Endodermal cell (in vitro differentiated cells): ENCODE measurements at places on chromosomes 12 and 14.

DNA sequence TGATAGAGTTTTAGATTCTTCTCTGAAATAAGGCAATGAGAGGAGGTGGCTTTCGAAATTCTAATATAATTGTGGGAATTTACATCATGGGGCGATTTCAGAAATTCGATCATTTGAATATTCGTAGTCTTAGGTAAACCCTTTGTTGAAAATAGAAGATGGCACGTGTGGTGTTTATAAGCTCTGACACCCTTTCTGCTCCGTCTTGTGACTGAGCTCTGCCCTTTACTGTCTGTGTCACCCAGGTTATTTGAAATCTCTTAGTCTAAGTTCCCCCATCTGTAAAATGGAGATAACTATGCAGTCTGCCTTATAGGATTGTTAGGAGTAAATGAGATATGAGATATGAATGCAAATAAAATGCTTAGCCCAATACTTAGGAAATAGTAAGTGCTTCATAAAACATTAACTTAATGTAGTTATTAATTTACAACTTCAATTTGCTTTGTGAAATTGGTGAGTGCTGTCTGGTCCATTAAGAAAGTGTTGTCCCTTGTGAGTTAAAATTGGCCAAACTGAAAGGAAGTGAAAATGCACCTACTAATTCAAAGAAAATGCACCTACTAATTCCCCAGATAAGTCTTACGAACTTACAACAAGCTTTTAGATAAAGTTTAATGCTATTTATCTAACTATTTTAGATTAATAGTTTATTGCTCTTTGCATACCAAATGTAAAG, 1.5 kb downstream of the BMAL2 start:
- no peak for DNase-seq

- DNase-seq, result peak; percentile 95
These were observed 9.3 kb downstream of the PGF start for GRCh38 chr14:74945852-74946658.

DNA sequence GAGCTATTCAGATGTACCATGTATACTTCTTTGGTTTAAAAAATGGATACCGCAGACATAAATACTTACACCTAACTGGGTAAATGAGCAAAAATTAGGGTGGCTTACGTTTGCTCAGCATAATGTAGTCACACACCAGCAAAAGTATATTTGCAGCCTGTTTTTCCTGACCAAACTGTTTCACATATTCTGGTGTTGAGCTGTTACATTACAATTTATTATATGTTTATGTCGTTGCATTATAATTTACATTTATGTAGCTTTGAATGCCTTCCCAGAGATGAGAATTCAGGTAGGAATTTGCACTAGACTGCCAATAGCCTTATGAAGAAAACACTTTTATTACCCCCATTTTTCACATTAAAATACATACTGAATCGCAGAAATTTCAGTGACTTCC, 183.3 kb downstream of the PTPRO start:
- DNase-seq, result no peak

GRCh38 chr12:8951744-8952143, 2.3 kb upstream of the M6PR start:
- no peak for DNase-seq
